M059J (cell line): ENCODE measurements at places on chromosomes 4 and X.

DNA sequence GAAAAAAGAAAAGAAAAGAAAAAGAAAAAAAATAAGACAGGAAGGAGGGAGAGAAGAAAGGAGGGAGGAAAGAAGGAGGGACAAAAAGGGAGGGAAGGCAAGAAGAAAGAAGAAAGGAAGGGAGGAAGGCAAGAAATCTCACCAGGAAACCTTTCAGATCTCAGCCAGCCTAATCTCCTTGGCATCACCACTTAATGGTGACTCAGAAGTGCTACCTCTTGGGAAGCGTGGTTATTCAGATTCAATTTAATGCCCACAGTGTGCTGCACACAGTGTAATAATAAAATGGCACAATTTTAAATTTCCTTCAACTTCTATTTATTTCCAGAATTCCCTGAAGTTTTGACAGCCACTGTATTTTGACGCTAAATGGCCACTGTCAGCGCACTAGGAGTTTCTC is 50.3 kb downstream of the DKK2 start:
- DNase-seq: peak; percentile 22

GRCh38 chr4:21195682-21196081 is 495.4 kb downstream of the PACRGL start:
- peak; percentile 63 for DNase-seq

DNA sequence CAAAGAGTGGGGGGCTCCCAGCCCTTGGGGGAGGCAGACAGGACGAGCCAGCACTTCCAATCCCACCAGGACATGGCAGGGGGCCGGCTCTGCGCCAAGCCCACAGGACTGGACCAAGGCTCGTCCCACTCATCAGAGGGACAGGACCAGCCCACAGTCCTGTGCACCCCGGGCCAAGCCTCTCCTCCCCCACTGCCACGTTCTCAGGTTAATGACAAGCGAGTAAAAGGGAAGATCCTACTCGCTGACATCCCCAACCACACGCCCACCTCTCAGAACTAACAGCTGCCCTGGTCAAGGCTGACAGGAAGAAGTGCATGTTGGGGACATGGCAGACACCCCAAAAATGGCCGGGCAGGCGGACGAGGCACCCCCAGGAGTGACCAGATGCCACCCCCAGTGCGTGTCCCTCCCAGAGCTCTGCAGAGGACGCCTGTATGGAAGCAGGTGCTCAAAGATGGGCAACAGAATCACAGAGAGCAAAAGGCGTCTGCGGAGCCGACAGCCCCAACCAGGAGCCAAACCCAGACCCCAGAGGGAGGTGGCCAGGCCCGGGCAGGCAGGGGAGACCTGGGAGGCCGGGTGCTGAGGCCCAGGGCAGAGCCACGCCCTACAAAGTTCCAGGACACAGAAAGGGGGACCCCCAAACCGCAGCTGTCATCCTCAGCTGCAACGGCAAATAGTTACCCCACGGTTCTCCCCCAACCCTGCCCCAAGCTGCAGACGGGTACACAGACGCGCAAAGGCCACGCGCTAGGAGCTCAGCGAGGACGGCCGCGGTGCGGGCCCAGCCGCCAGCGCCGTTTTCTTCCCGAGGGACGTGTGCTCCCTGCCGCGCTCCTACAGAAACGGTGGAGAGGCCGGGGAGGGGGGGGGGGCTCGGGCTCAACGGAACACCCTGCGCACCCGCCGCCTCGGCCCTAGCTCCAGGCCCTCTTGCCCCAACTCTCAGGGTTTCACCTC is 1.7 kb downstream of the CTBP1 start:
- DNase-seq: peak; percentile 8

- DNase-seq: no peak
Observed at GRCh38 chr4:183139972-183140570, 41.0 kb downstream of the WWC2 start.

DNA sequence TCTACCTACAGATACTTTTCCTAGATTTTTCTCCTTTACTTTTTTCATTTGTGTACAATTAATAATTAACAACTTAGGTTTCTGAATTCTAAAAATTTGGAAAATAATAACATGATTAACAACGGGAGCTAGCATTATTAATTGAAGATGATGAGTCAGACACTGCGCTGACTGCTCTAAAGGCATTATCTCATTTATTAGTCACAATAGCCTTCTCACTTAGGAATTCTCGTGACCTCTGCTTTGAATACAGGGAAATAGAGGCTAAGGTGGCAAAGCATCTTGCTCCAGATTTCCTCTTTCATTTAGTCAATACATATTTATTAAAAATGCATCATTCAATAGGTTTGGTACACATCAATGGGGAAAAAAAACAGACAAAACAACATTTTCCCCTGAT is 441.3 kb downstream of the PCDH18 start:
- DNase-seq: no peak

DNA sequence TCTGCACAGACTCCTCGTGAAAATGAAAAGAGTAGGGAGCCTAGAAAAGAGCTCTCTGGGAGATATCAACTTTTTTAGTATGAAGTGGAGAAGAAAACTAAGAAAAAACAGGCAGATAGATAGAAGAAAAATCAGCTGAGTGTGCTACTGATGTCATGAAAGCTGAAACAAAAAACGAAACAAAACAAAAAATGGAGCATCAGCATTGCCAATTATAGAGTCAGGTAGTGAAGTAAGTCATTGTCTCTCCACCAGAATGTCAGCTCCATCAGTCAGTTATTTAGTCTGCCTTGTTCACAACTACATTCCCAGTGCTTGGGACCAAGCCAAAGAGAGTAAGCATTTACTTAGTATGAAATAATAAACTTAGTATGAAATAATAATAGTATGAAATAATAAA is 595.1 kb downstream of the STPG2 start:
- no peak for DNase-seq

DNA sequence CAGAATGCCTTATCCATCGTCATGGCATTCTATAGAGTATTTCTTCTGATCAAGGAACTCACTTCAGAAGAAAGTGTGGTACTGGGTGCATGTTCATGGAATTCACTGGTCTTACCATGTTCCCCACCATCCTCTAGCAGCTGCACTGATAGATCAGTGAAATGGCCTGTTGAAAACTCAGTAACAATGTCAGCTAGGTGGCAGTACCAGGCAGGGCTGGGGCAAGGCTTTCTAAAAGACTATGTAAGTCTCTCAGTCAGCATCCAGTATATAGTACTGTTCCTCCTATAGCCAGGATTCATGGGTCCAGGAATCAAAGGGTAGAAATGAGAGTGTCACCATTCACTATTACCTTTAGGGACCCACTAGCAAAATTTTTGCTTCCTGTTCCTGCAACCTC is 15.8 kb upstream of the LDB2 start:
- peak; percentile 52 for DNase-seq

DNA sequence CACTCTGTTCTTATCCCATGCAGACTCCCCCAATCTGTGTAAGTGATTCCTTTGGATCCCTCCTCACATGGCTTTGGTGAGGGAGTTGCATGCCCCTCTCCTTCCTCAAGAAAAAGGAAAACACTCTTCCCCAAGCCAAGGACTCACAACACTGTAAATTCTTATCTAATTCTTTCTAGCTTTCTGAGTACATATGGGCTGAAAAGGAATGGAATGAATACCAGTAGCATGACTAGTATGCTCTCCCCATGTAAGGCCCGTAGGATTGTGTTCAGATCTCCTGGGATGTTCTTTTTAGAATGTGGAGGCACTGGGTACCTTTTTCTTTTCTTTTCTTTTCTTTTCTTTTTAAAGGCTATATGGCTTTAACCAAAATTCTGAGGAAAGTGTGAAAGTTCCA is 17.0 kb upstream of the MAGED1 start:
- no peak for DNase-seq

- no peak for DNase-seq
Observed at GRCh38 chr4:107468812-107469211, 251.2 kb downstream of the PAPSS1 start.

GRCh38 chrX:38402118-38402517 is 49.7 kb downstream of the OTC start:
- DNase-seq: no peak

DNA sequence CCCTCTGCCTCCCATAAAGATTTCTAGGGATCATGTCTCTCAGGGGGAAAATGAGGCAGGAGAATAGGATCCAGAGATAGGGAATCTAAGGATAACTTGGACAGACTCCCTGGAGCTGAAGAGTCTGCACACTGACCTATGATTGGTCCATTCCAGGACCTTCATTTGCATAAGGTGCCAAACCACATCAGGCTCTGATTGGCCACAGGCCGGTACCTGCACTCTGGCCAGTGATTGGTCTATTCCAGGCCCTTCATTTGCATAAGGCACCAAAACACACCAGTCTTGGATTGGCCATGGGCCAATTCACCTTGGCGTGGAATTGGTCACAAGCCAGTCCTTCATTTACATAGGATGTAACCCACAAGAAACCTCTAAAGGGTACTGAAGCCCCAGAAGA is 4.0 kb upstream of the HERC5 start:
- DNase-seq: no peak

DNA sequence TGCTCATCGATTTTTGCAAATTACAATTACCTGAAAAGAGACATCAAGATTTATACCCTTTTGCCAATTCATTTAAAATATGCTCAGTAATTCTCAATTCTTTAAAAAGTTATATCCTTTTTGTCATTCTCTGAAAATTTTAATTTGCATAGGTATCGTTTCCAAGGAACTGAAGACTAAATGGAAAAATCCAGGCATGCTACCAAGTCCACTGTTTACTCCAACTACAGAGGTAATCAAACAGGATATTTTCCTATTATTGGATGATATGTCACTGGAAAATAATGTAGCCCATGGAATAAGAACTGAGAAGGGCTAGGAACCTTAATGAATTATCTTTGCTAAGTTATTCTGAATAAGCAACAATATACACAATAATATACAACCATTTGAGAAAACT is 132.7 kb downstream of the THOC2 start:
- DNase-seq: no peak

- peak; percentile 8 for DNase-seq
Observed at GRCh38 chr4:88005076-88005475, 2.4 kb upstream of the PKD2 start.

DNA sequence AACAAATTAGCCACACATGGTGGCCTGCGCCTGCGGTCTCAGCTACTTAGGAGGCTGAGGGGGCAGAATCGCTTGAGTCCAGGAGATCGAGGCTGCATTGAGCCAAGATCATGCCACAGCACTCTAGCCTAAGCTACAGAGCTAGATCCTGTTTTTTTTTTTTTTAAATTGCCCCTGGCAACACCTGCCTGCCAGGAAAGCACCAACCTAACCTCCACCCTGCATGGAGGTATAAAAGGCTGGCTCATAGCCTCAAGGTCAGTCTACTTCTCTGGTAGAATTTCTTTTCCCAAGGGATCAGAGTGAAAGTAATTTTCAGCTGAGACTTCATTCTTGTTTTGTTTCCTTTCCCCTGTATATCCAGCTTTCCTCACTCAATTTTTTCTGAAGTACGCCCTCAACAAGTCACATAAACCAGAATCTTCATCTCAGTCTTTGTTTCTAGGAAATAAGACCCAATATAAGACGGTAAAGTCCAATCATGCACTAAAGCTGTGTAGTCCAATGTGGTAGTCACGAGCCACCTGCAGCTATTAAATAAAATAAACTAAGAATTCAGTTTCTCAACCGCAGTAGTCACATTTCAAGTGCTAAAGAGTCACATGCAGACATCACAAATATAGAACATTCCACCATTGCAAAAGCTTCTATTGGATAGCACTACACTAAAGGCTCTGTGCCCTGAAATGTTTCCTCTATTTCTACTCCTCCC is 113.3 kb downstream of the HPGD start:
- DNase-seq: no peak

DNA sequence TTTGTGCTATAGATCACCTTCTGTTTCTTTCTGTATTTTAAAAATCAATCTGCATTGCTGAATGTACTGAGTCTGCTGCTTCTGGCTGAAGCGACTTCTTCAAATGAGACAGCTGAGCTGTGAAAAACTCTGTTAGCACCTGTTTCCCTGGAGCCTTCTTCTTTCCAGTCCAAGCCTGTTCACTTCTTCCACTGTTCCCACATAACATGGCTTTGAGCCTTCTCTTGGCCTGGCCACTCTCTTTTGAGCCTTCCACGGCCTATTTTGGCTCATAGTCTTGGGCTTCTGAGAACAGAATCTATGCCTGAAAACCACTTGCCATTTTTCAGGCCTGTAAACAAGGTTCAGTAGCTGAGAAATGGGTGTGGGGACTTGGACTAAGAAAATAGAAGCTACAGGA is 132.9 kb upstream of the IGFBP7 start:
- DNase-seq: no peak

GRCh38 chr4:163747886-163748285 is 253.4 kb downstream of the TMA16 start:
- peak; percentile 24 for DNase-seq

GRCh38 chr4:48187813-48188212 is 53.8 kb upstream of the TXK start:
- no peak for DNase-seq

DNA sequence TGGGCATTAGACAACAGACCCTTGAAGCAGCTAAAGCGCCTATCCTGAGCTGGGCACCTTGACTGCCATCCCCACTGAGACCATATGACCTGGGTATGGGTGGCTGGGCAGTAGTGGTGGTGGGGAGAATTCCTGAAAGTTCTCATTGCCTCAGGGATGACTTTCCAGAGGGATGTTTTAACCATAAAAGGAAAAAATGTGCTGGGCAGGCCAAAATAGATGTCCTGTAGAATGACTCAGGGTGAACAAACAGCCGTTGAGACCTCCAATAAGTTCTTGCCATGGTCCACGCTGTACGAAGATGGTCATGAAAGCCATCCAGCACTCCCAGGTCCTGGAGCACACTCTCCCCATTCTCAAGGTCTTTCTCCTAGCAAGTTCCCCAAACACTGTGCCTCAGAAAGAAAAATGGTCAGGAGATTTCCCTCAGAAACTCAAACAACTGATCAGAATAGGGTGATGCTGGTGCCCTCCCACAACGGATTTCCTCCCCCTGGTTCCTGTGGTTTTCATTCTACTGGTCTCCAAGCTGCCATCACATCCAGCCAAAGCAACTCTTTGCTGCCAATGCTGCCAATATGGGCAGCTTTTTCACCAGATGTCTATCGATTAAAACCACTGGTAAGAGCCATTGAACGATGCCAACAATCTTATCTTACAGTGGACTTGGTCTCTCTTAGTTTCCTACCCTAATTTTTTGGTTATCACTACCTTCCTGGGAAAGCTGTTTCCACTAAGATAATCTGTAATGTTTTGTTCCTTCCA is 11.2 kb downstream of the CDKN2AIP start:
- DNase-seq: peak; percentile 74

GRCh38 chr4:165502916-165503907 is 124.4 kb downstream of the CPE start:
- DNase-seq: peak; percentile 86

DNA sequence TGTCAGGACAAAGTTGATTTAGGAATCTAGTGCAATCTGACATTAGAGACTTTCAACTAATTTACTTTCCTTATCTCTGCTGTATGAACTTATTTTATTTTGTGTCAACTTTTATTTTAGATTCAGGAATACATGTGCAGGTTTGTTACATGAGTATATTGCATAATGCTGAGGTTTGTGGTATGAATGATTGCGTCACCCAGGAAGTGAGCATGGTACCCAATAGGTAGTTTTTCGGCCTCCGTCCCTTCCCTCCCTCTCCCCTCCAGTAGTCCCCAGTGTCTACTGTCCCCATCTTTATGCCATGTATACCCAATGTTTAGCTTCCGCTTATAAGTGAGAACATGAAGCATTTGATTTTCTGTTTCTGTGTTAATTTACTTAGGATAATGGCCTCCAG is 68.7 kb upstream of the TEX13D start:
- DNase-seq: peak; percentile 2
